SK-N-SH (cell line): ENCODE measurements at places on chromosomes 5 and 9. TPM values are rescaled to one million over a fixed set of nuclear protein-coding genes. Genes with fewer than 3 reads are reported as not detected.

DNA sequence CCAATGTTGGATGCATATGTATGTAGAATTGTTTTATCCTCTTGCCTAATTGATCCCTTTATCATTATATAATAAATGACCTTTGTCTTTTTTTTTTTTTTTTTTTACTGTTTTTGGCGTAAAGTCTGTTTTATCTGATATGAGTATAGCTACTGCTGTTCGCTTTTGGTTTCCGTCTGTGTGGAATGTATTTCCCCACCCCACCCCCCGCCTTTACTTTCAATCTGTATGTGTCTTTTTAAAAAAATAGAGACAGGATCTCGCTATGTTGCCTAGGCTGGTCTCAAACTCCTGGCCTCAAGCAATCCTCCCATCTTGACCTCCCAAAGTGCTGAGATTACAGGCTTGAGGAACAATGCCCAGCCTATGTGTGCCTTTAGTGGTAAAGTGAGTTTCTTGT is 11.3 kb downstream of the AHRR start:
- no peaks in the 10 kb centered on the region for H3K4me1 ChIP-seq
- H3K36me3 ChIP-seq: no peaks in the 10 kb centered on the region
- H3K27ac ChIP-seq: no peak overlapping the region
- no peak for DNase-seq

DNA sequence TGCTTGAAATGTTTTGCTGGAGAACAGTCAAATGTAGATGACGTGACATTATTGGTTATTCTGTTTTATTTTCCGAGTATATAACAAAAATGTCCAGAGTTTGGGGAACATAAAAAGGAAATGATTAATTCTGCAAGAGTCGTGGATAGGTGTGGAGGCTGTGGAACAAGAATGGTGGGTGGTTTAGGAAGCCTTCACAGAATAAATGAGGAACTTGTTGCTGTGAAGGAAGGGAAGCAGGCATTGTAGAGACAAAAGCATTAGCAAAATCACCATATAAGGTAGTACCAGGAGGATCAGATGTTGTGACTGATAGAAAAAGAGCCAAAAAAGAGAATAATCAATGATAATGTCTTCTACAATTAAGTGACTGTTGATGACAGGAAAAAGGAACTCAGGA is 66.2 kb upstream of the CNTLN start:
- no peak for DNase-seq
- peaks cover 13% of the 10 kb centered on the region for H3K4me1 ChIP-seq
- H3K36me3 ChIP-seq: no peaks in the 10 kb centered on the region

- no peaks in the 10 kb centered on the region for H3K27me3 ChIP-seq
- H3K4me1 ChIP-seq: peaks cover 23% of the 10 kb centered on the region; the same call in 1 of the 2 replicates
- H3K4me3 ChIP-seq: no peak overlapping the region
- DNase-seq: no peak
- no peak overlapping the region for H3K27ac ChIP-seq
These were observed 39.7 kb downstream of the PAM start for GRCh38 chr5:102794677-102795331.

DNA sequence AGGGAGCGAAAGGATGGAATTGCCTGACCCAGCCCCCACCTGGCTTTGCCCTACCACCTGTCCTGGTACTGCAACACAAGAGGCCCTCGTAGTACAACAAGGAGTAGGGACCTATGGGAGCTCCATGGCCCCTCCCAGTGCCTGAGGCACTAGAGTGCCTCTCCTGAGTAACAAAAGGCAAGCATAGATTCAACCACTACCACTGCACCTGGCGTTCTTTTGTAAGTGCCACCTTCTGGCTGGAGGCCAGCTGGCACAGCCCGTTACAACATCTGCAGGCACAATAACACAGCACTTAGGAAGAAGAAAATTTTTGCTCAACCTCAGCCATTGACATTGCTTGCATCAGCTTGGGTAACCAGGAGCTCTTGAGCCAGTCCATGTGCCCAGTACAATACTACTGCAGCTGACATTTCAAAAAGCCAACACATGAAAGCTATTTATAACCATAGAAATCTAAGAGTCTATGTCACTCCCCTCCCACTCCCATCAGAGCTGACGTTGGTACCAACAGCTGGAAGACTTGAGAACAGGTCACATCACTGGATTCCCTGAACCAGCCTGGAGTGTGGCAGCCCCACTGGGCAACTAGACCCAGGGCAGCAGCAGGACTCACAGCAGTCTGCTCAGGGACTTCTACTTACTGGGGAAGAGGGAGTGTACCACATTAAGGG is 17.7 kb upstream of the FAM174A start:
- H3K4me1 ChIP-seq: no peaks in the 10 kb centered on the region
- no peak overlapping the region for H3K27ac ChIP-seq
- H3K36me3 ChIP-seq: no peaks in the 10 kb centered on the region
- no peaks in the 10 kb centered on the region for H3K27me3 ChIP-seq

DNA sequence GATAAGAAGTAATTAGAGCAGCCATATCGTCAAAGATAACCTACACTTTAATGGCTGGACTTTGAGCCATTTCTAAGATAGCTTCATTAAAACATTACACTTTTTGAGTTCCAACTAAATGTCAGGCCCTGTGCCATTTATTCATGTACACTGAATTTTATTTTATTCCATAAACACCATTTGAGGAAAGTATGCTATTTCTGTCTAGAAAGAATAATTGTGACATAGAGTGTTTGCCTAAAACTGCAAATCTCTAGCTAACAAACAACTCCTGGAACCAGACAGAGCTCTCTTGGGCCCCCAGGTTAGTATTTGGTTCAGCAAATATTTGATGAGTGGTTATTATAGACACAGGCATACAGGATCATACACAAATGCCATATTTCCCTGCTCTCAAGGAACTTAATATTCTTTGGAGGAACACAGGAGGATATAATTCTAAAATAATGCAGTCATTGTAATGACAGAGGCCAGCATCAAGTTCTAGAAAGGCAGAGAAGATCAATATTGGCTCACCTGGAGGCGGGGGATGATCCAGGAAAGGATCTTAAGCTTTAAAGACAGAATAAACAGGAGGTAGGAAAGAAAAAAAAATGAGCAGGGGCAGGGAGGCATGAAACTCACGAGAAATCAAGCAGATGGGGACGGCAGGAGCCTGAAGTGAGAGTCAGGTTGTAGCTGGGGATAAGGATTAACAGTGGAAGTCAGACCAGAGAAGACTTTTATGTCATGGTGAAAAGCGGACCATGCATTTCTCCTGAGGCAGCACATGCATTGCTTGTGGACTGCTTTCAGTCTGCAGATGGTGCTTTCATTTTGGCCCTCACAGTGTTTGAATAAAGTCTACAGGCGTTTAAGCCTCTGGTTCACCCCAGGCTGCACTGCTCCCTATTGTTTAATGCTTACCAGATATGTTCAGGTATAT is 127.7 kb downstream of the GCNT1 start:
- H3K4me1 ChIP-seq: no peaks in the 10 kb centered on the region
- H3K27me3 ChIP-seq: peaks cover 68% of the 10 kb centered on the region
- no peak for DNase-seq
- no peaks in the 10 kb centered on the region for H3K36me3 ChIP-seq

GRCh38 chr9:22154064-22154463 is 145.0 kb upstream of the CDKN2B start:
- H3K36me3 ChIP-seq: no peaks in the 10 kb centered on the region
- no peak overlapping the region for H3K27ac ChIP-seq
- DNase-seq: no peak
- no peak overlapping the region for H3K4me3 ChIP-seq
- H3K4me1 ChIP-seq: no peaks in the 10 kb centered on the region; the same call in 1 of the 2 replicates

DNA sequence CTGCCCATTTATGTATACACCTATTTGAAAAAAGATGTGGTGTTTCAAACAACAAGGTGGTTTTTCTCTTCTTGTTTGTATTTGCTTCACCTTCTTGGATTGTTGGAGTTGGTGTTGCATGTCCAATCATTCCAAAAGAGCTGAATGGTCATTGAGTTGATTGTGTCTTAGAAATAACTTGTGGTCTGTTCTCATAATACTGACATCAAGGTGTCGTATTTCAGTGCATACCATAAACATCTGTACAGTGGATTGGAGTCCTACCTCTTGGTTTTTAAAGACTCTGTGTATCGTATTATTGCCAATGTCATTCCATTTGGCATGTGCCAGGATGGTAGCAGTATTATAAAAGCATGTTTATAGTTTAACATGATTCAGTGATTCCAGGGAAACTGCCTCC is 73.2 kb downstream of the TRIO start:
- H3K4me3 ChIP-seq: no peak overlapping the region
- no peak overlapping the region for H3K27ac ChIP-seq
- peaks cover 36% of the 10 kb centered on the region for H3K4me1 ChIP-seq
- DNase-seq: no peak
- no peaks in the 10 kb centered on the region for H3K27me3 ChIP-seq

- no peak for DNase-seq
- peak overlapping the region; percentile 65 for H3K4me3 ChIP-seq
- peaks cover 4% of the 10 kb centered on the region; the same call in 1 of the 2 replicates for H3K4me1 ChIP-seq
- H3K36me3 ChIP-seq: no peaks in the 10 kb centered on the region
- no peak overlapping the region for H3K27ac ChIP-seq
These were observed 19.9 kb downstream of the CDKN2A start for GRCh38 chr9:21974343-21974721.

- peak; percentile 93 for DNase-seq
- peak overlapping the region; percentile 81 for H3K27ac ChIP-seq
- H3K4me1 ChIP-seq: peaks cover 36% of the 10 kb centered on the region
These were observed 40.2 kb downstream of the RXRA start for GRCh38 chr9:134366223-134367031.

GRCh38 chr9:126173929-126174328 is 152.7 kb upstream of the MVB12B start:
- no peak for DNase-seq
- no peak overlapping the region for H3K27ac ChIP-seq
- no peaks in the 10 kb centered on the region for H3K4me1 ChIP-seq
- H3K4me3 ChIP-seq: no peak overlapping the region

- peak overlapping the region; percentile 83 for H3K4me3 ChIP-seq
- DNase-seq: peak; percentile 89
- H3K27ac ChIP-seq: peak overlapping the region; percentile 91
- H3K4me1 ChIP-seq: 0 out of 2 replicates have a peak, but pooled peaks cover 9% of the 10 kb centered on the region
These were observed 655 bp upstream of the EGR1 start for GRCh38 chr5:138464388-138465260.

GRCh38 chr5:103808464-103809106 is 246.0 kb upstream of the NUDT12 start:
- no peaks in the 10 kb centered on the region for H3K27me3 ChIP-seq
- DNase-seq: peak; percentile 61

DNA sequence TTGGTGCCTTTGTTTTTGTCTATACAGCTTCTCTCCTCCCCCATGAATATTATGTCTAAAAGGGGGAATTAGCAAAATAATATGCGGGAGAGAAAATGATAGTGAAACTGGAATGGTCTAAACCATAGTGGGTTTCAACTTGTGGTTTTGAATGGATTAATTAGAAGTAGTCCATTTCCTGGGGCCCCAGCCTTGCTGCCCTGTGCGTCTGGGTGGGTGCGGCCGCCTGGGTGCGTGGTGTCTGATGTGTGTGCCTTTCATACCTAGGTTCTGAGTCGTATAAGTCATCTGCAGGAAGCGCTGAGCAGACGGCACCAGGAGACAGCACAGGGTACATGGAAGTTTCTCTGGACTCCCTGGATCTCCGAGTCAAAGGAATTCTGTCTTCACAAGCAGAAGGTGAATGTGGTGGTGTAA is 120.0 kb upstream of the CACNA1B start:
- peaks cover 45% of the 10 kb centered on the region for H3K36me3 ChIP-seq
- DNase-seq: no peak
- H3K4me3 ChIP-seq: no peak overlapping the region
- H3K27ac ChIP-seq: peak overlapping the region; percentile 49

- H3K36me3 ChIP-seq: no peaks in the 10 kb centered on the region
- H3K4me1 ChIP-seq: no peaks in the 10 kb centered on the region; the same call in 1 of the 2 replicates
- no peak overlapping the region for H3K27ac ChIP-seq
- H3K4me3 ChIP-seq: no peak overlapping the region
These were observed 39.8 kb downstream of the MAMDC2 start for GRCh38 chr9:70083429-70083828.

- no peaks in the 10 kb centered on the region for H3K36me3 ChIP-seq
- no peak for DNase-seq
- no peak overlapping the region for H3K4me3 ChIP-seq
- H3K27me3 ChIP-seq: no peaks in the 10 kb centered on the region
- no peaks in the 10 kb centered on the region for H3K4me1 ChIP-seq
These were observed 366.9 kb upstream of the ZNF608 start for GRCh38 chr5:125113328-125113727.

GRCh38 chr5:150215979-150216944 is 26.4 kb downstream of the SLC6A7 start:
- H3K4me1 ChIP-seq: no peaks in the 10 kb centered on the region
- no peak overlapping the region for H3K4me3 ChIP-seq
- DNase-seq: no peak
- H3K27me3 ChIP-seq: no peaks in the 10 kb centered on the region
- H3K27ac ChIP-seq: no peak overlapping the region
- no peaks in the 10 kb centered on the region for H3K36me3 ChIP-seq

DNA sequence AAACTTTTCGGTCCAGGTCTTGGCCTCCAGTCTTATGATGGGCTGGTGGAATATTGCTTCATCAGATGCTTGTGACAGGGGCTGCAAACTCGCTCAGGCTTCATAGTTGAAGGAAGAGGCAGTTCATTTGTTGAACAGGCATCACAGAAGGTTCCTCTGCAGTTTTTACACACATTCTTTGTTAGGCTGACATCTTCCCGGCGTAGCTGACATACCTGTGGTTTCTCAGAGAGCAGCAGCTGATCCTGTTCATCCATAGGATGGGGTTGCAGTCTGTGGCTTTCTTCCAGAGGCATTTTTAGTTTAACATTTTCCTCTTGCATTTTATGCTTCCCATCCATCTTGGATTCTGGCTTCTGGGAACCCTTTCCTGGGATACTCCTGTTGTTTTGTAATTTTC is 1255.2 kb downstream of the EFNA5 start:
- H3K4me3 ChIP-seq: no peak overlapping the region
- no peak for DNase-seq
- no peaks in the 10 kb centered on the region for H3K4me1 ChIP-seq
- H3K36me3 ChIP-seq: no peaks in the 10 kb centered on the region
- no peaks in the 10 kb centered on the region for H3K27me3 ChIP-seq
- no peak overlapping the region for H3K27ac ChIP-seq

TAF11L10 gene
- not detected in 2 replicates for polyA plus RNA-seq

LIX1 gene
- 0.02 TPM in 1 of 2 replicates, not detected in the other for polyA plus RNA-seq

TXNDC8 gene
- polyA plus RNA-seq: not detected in 2 replicates

JAKMIP2 gene
- 1.8 and 2.1 TPM in 2 replicates for polyA plus RNA-seq

MAT2B gene
- polyA plus RNA-seq: 30.1 and 35.6 TPM in 2 replicates

IDNK gene
- 4.2 and 4.9 TPM in 2 replicates for polyA plus RNA-seq

ASPN gene
- 0.76 and 1.7 TPM in 2 replicates for polyA plus RNA-seq

RASGRF2 gene
- under 0.01 TPM in 1 of 2 replicates, not detected in the other for polyA plus RNA-seq
